ENCODE measurements at places on chromosomes 11 and 22.

DNA sequence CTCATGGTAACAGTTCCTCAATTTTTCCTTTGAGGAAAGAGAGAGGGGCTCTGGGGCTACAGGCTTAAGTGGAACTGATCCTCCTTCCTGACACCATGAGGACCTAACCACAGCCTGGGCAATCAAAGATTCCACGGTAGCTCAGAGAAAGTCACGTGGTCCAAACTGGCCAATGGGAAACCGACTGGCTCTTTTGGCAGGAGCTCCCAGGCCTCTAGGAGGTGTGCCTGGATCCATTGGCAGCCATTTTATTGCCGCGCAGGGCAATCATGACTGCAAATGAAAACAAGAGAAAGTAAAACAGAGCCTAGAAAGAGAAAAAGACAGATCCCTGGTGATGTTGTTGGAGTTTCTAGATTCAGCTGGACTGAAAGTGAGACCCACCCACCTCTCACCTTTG, 27.3 kb upstream of the ASPHD2 start:
- DNase-seq = no peak

- peak; percentile 22 for DNase-seq
Observed at GRCh38 chr11:120985718-120986569, 38.0 kb upstream of the TBCEL start.

DNA sequence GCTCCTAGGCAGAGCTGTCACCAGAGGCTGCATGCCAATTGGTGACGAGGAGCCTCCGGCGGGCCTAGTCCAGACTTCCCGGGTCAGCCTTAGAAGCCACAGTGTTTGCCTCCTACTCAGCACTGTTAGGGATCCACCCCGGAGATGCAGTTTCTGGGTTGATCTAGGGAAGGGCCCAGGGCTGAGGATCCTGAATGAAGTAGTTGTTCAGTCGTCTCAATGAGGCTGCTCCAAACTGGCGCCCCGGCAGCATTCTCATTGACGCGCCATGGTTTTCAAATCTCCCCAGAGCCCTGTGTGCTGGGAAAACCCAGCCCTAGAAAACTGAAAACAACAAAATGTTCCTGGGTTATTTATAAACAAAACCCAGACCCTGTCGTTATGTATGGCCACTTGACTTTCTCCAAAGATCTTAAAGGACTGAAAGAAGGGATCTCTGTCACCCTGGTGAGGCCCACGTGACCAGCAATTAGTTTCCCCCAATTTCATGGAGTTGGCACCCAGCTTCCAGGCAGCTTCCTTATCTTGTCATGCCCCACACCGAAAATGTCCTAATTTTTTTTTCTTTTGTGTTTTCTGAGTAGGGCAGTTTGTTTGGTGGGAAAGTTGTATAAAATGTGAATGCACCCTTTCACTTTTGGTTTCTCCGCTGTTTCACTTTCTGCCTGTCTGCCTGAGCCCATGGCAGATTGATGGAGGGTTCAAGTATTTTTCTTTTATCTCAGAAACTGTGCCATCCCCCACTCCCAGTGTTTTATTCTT, 2.0 kb upstream of the EHD1 start:
- DNase-seq = no peak

- peak; percentile 89 for DNase-seq
Observed at GRCh38 chr11:76807206-76807875, 24.2 kb downstream of the TSKU start.

- no peak for DNase-seq
Observed at GRCh38 chr11:106305458-106305857, 228.0 kb downstream of the AASDHPPT start.

DNA sequence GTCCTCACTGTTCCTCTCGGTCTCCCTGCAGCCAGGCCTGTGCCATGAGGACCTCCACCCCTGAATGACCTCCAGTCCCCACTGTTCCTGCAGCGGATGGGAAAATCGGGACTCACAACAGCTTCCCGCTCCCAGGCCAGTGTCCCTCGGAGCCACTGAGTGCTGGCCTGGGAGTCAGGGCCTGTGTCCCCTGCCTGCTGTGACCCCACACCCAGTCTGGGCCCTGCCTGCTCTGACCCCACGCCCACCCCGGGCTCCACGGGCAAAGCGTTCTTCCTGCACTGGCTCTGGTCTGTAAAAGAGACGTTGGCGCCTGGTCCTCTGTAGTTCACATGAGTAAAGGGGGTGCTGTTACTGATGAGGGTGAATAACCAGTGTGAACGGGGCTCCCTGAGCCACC, 73.0 kb upstream of the SHISAL1 start:
- DNase-seq = no peak

- DNase-seq = no peak
Observed at GRCh38 chr11:84581083-84581482, 1046.1 kb downstream of the DLG2 start.

- no peak for DNase-seq
Observed at GRCh38 chr11:816433-816779, 2.3 kb upstream of the PNPLA2 start.

DNA sequence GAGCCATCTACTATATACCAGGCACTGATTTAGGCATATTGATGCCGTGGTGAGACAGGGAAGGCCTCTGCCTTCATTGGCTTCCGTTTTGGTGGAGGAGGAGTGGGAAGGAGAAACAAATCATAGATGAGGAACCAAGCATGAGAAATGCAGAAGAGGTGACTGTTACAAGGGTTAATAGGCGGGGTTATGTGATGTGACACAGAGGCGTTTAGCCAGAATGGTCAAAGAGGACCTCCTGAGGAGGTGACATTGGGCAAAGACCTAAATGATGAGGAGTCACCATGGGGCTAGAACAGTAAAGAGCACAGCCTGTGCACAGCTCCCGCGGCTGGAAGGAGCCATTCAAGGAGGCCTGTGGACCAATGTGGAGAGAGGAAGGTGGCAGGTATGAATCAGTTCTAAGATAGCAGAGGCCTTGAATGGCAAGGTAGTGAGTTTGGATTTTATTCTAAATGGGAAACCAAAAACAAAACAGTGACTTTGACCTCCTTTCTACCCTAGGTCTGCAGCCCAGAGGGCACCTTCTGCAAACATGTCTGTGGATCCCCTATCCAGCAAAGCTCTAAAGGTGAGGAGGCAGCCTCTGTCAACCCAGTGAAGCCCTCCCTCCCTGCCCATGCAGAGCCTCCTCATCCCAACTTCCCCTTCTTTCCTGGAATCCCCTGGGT, 11.7 kb downstream of the MAFF start:
- DNase-seq = no peak

GRCh38 chr22:44202261-44202789, 21.6 kb downstream of the PARVG start:
- no peak for DNase-seq

DNA sequence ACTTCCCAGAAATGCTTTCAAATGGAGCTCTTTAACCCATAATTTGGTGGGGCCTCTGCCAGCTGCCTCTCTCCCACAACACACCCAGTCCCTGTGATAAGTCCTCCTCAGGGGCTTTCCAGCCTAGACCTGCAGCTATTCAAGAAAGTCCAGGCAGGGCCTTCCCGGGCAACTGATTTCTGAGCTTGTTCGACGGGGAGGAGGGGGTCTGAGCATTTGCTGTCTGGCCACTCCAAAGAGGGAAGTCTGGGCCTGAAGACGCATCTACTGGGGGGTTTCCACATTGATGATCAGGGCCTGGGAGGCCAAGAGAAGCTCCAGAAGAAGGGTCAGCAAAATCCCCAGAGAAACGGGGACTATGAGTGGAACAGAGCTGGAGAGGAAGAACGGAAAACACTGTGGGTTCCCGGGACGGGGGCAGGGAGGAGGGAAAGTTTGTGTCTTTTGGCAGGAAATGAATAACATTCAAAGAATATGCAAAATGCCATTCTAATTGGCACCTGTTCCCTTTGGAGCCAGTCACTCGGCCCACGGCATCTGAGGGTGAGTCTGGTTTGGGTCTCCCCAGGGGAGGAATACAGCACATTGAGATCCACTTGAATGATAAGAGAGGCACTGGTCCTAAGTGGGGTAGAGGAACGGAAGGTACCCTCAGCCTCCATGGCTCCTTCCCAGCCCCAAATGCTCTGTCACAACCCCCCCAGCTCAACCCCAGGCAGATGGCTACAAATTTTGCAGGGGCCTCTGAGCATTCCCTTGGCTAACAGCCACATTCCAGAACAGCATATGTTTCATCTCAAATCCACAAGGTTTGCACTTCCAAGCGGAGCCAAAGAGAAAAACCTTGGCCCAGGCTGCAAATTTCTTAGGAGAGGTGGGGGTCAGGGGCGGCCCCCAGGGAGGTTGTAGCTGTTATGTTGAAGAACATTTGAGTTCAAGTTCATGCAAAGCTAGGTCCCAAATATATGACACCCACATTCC, 72.0 kb downstream of the RPUSD4 start:
- DNase-seq = peak; percentile 90

GRCh38 chr11:119513806-119514170, 90.8 kb upstream of the THY1 start:
- DNase-seq = no peak

GRCh38 chr11:64593156-64594105, 2.4 kb downstream of the SLC22A12 start:
- no peak for DNase-seq

DNA sequence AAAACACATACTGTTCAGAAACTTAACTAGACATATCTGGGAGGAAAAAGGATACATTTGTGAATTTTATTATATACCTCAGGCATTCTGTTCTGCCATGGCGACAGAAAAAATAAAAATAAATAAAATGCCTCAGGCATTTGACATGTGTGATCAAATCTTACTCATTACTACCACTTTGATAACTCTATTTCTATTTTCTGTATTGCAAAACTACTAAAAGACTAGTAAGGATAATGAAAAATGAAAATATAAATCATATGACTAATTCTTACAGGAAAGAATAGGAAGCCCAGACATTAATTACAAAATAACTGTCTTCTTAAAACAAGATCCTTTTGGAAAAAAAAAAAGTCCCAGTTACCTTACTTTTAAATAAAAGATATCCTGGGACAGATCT, 5.3 kb downstream of the PICALM start:
- no peak for DNase-seq

DNA sequence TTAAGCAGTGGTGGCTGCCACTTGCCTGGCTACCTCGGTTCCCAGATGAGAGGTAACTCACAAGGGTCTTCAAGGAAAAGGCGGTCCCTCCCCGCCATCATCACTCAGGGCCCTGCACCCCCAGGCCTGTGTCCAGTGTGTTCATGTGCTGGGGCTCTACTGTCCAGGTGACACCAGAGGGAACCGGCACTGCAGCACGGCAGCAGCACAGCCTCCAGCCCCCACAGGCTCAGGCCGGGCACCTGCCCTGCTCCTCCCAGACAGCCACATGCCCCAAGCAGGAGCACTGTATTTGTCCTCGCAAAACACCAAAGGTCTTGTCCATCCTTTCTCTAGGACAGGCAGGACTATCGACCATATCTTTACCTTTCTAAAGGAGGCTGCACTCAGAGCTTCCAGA, 982.1 kb downstream of the NTM start:
- DNase-seq = no peak

- DNase-seq = no peak
Observed at GRCh38 chr11:5694642-5695041, 5.1 kb downstream of the TRIM22 start.

GRCh38 chr22:25888399-25889054, 146.5 kb downstream of the MYO18B start:
- DNase-seq = no peak

- no peak for DNase-seq
Observed at GRCh38 chr11:129937592-129938238, 42.3 kb upstream of the NFRKB start.

DNA sequence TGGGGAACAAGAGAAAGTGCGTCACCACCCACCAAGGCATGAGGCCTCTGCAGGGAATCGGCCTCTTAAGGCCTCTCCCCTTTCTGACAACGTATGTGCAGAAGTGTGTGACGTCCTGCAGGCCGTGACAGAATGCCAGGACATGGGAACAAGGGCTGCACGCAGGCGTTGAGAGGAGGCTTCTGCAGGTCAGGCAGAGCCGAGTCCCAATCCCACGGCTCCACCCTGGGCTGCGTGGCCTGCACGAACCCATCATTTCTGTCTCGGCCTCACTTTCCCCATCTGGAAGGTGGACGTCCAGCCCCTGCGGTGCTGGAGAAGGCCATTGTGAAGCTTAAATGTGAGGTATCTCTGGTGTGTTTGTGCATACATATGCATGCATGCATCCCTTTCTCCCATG, 61.8 kb downstream of the SHANK2 start:
- DNase-seq = no peak

- DNase-seq = no peak
Observed at GRCh38 chr11:8289492-8289918, 25.8 kb upstream of the LMO1 start.

GRCh38 chr11:117809236-117810055, 12.4 kb upstream of the DSCAML1 start:
- peak; percentile 86 for DNase-seq

- peak; percentile 37 for DNase-seq
Observed at GRCh38 chr11:43904742-43905535, 24.3 kb downstream of the ALKBH3 start.

GRCh38 chr11:130112071-130112830, 42.6 kb downstream of the APLP2 start:
- DNase-seq = no peak

- peak; percentile 20 for DNase-seq
Observed at GRCh38 chr11:120912504-120912903, 111.4 kb upstream of the TBCEL start.

- DNase-seq = no peak
Observed at GRCh38 chr22:22681221-22681739, 36.9 kb downstream of the GGTLC2 start.

DNA sequence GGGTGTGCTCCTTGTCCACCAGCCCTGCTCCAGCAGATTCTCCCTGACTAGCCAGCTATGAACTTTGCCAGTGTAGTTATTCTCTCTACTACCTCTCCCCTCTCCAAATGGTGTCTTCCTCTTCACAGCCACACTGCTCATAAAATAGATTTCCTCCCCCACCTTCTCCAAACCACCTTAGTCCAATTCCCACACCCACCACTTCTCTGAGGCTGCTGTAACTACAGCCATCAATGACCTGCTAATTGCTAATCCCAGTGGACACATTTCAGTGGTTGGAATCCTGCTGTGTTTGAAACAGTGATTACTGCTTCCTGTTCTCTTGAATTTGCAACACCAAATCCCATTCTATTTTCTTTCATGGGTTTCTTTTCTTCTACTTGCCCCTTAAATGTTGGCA, 23.4 kb downstream of the SYT9 start:
- DNase-seq = no peak

- DNase-seq = no peak
Observed at GRCh38 chr22:27267145-27267544, 534.4 kb downstream of the MN1 start.

GRCh38 chr11:62545437-62546243, 966 bp downstream of the AHNAK start:
- peak; percentile 99 for DNase-seq

- no peak for DNase-seq
Observed at GRCh38 chr11:118193910-118194566, 17.6 kb upstream of the SCN2B start.

DNA sequence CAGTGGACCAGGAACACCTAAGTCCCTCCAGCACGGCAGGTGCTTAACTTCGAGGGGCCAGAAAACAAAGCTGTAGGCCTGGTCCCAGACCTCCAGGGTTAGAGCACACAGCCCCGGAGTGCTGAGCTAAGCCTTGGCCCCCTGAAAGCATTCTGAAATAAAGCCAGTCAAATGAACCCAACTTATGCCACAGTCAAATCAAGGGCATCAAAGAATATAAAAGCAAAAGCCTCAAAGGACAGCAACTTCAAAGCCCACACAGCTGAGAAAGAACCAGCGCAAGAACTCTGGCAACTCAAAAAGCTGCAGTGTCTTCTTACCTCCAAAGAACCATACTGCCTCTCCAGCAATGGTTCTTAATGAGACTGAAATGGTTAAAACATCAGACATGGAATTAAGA, 39.1 kb downstream of the TMEM123 start:
- no peak for DNase-seq

- DNase-seq = no peak
Observed at GRCh38 chr22:31106001-31106571, 1.3 kb downstream of the SELENOM start.

- no peak for DNase-seq
Observed at GRCh38 chr11:83021780-83022125, 49.9 kb downstream of the RAB30 start.
